WTC11 (cell line): ENCODE measurements at places on chromosomes 6 and 20.

DNA sequence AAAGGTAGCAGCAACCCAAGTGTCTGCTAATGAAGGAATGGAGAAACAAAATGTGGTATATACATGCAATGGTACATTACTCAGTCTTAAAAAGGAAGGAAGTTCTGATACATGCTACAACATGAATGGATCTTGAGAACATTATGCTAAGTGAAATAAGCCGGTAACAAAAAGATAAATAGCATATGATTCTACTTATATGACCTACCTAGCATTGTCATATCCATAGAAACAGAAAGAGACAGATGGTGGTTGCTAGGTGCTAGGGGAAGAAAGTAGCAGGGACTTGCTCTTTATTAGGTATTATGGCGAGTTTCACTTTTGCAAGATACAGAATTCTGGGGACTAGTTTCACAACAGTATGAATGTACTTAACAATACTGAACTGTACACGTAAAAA lies 46.6 kb downstream of the UBR2 start:
- DNase-seq: no peak

GRCh38 chr6:144296973-144297372 lies 11.8 kb downstream of the UTRN start:
- DNase-seq: no peak

- DNase-seq: no peak
Observed at GRCh38 chr6:143074101-143074500, 13.4 kb downstream of the AIG1 start.

DNA sequence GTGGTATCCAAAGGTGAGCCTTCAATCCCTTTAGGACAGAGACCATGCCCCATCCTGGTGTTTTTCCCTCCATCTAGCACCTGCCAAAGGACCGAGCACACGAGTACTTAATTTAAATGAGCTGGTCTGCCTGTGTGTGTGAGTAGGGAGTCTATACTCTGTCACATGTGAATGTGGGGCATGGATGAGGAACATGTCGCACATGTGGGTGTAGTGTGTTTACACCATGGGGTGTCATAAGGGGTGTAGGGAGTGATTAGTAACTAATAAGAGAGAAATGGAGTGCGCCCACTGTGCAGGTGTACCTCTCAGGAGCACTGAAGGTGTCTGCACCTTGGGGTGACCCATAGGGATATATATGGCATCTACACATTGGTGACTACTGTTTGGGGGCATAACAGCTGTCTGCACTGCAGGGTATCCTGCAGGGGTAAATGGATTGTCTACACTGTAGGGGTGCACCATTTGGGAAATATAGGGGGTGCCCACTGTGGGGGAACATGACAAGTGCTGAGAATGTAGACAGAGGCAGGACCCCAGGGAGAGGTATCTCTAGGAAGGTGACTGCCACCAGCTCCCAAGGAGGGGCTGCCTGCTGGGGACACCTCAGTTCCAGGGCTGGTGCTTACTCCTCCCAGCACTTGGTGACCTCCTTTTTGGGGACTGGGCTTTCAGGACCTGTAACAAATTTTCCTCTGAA lies 53.5 kb downstream of the EBF4 start:
- DNase-seq: no peak

DNA sequence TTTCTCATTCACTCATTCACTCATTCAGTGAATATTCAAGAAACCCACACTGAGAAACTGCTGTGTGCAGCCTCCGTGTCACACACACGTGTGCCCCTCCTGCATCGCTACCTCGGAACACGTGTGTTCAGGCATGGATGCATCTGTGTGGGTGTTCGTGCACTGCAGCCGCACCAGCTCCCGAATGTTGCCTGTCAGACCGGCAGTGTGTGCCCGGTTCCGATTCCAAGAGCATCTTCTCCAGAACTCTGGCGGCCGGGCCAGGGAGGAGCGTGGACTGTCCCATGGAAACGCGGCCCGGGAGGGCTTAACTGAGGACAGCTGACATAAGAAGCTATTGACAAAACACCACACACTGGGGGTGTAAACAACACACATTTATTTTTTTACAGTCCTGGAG lies 216.0 kb downstream of the DLL1 start:
- no peak for DNase-seq

GRCh38 chr20:12591949-12592470 lies 416.8 kb upstream of the SPTLC3 start:
- no peak for DNase-seq

DNA sequence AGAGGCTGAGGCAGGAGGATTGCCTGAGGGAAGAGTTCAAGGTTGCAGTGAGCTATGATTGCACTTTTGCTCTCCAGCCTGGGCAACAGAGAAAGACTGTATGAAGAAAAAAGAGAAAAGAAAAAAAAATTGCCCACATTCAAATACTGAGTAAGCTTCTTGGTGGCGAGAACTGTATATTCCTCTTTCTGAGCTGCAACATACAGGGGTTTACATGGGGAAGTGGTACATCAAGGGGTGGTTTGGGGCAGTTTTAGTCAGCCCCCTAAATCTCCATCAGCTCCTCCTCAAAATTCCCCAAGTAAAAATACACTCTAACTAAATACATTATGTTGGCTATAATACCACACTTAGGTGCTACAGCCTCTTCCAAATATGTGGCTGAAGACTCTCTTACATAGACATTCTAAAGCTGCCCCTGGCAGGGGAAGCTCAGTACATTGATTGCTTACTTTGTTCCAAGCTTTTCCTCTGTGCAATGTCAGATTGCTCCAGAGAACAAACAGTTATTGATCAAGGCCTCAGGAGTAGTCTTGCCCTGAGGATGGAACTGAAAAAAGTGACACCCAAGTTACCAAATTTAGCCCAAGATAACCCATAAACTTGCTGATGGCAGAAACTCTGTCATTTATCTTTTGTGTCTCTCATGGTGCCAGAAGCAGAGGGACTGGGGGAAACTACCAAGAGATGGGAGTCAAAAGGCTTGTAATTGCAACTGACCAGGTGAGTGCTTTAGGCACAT lies 107.4 kb upstream of the RIPOR2 start:
- DNase-seq: no peak

GRCh38 chr6:85193339-85193738 lies 256.5 kb upstream of the NT5E start:
- no peak for DNase-seq

DNA sequence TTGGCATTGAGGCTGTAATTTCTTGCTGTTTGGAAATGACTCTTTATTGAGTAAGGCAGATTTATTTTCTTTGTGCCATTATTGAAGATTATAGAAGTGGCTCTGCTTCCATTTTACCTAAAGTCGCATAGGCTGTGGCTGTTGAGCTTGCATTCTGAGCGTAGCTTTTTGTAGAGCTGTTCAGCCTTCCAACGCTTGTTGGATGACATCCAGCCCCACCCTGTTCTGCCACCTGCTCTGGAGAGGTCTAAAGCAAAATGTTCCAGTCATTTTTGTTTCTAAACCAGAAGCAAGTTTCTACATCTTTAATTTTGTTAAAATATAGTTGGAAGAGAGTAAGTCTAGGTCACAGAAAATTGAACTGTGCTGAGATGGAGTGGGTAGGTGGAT lies 24.4 kb downstream of the UST start:
- DNase-seq: no peak

DNA sequence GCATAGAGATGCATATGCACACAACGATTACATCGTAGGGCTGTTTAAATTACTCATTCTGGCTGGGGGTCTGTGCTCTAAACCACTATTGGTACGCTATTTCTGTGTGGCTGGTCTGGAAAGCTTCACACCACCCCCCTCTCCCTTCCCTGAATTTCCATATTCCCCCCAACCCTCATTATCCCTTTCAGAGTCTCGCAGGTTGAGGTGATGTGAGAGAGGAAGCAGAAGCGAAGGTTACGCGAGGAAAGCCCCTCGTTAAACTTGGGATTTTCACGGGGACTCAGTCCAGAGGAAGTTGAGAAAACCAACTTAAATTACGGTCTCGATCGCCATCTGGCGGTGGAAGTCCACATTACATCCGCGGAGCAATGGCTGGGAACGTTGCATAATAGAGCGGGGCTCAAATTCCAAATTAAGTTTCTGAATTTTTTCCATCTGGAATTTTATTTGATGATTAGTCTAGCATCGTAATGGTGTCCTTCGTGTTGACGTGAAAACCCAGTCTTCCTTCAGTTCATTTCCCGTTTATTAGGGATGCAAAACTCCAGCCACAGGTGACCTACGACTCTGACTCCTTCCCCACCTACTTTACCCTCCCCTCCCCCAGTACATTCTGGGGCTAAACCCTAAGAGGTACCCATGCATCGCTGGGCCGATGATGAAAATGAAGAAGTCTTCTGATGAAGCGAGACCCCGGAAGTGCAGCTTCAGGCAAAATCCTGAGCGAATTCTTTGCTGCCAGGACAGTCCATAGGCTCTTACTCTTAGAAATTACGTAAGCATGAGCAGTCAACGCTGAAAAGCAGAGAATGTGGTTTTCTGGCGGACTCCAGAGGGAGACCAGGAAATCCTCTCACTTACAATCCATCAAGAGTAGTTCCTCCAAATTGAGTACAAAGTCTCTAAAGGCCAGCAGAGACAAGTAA lies 19.7 kb downstream of the HLA-DOB start:
- DNase-seq: peak; percentile 87

DNA sequence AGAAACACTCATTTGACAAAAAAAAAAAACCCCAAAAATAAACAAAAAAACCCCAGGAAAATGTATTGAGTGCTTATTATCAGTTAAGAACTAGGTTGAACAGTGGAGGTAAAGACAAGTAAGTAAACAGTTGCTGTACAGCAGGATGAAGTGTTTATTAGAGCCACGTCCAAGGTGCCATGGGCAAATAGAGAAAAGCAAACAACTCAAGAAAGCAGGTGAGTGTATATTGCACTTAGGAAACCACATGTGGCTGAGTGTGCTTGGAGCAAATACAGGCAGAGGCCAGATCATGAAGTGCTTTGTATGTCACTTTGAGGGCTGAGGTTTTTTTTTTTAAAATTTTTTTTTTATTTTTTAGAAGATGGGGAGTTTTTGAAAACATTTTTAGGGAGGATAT lies 98.3 kb downstream of the MACROD2 start:
- no peak for DNase-seq

DNA sequence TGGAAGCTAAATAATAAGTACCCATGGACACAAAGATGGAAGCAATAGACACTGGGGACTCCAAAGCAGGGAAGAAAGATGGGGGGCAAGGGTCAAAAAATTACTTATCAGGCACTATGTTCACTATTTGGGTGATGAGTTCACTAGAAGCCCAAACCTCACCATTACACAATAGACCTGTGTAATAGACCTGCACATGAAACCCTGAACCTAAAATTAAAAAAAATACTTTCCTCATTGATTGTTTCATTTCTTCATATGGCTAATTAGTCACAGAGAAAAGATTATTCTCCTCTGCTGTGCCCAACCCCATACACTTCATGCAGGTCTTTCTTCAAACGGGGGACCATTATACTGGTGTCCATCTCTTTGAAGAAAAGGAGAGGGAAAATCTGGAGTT lies 213.0 kb upstream of the DTNBP1 start:
- DNase-seq: no peak

- no peak for DNase-seq
Observed at GRCh38 chr6:143549221-143549948, 37.9 kb upstream of the FUCA2 start.

DNA sequence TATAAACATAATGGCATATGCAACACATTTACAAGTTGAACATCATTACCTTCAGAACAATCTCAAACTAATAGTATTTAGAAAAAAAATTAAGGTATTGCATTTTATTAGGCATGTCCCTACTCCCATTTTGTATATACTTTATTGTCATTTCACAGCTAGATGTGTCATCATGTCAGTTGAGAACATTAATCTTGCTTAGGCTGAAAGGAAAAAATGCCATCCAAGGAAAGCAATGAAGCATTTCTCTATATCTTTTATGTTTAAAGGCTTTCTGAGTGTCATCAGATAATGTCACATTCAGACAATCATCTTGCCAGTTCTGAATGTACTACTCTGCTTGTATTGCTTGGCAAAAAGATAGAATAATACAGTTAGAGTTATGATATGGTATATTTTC lies 228.8 kb upstream of the THEMIS start:
- no peak for DNase-seq

DNA sequence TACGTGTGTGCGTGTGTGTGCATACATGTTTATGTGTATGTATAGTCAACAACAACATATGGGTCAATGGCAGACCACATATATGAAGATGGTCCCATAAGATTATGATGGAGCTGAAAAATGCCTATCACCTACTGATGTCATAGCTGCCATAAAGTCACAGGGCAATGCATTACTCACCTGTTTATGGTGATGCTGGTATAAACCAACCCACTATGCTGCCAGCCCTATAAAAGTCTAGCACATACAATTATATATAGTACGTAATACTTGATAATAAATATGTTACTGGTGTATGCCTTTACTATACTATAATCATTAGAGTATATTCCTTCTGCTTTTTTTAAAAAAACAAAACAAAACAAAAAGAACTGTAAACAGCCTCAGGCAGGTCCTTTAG lies 148.4 kb upstream of the ARID1B start:
- DNase-seq: no peak

- no peak for DNase-seq
Observed at GRCh38 chr20:57773059-57773815, 63.4 kb upstream of the PMEPA1 start.

- no peak for DNase-seq
Observed at GRCh38 chr6:159821726-159822125, 21.6 kb downstream of the PNLDC1 start.

DNA sequence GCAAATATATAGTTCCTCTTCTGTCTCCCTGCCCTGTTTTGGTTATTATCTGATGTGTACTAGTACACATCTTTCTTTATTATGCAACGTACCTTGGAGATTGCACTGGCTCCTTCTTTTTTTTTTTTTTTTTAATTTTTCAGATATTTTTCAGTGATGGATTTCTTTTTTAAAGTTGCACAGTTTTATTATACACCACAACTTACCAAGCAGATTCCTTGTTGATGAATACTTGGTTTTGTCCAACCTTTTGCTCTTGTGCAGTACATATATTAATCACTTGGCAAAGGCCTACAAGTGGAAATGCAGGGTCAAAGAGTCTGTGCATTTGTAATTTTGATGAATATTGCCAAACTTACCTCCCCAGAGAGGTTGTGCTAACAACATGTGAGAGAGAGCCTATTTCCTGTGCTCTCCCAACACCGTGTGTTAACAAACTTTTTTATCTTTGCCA lies 50.1 kb upstream of the RNF24 start:
- DNase-seq: no peak

GRCh38 chr6:6277413-6277812 lies 43.0 kb downstream of the F13A1 start:
- DNase-seq: no peak

DNA sequence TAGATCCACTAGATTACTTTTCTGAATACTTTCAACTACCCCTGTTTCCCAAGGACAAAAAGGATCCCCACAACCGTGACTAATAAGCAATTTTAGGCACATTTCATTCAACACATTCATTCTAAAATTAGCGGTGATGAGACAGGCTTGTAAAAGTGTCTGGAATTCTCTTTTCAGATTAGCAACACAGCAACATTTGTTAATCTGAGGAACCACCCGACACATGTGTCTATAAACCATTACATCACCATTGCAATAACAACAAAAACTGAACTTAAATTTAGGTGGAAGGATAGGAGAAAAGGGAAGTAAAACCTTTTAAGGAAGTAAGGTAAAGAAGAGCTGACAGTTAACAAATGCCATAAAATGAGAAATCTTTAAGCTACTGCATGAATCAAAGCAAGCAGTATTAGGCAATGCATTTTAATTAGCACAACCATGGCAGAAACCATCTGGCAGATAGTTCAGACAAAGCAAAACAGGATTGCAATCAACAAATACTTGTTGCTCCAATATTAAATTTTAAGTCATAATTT lies 49.1 kb downstream of the MAP3K7 start:
- no peak for DNase-seq

- no peak for DNase-seq
Observed at GRCh38 chr20:18421608-18422007, 45.2 kb downstream of the DZANK1 start.
